Stimulated activated CD4-positive, alpha-beta T cell treated with anti-CD3 and anti-CD28 coated beads, Interleukin-4, amount 100 ng/mL, for 4 hours (primary cell): ENCODE measurements at places on chromosomes 4 and X.

DNA sequence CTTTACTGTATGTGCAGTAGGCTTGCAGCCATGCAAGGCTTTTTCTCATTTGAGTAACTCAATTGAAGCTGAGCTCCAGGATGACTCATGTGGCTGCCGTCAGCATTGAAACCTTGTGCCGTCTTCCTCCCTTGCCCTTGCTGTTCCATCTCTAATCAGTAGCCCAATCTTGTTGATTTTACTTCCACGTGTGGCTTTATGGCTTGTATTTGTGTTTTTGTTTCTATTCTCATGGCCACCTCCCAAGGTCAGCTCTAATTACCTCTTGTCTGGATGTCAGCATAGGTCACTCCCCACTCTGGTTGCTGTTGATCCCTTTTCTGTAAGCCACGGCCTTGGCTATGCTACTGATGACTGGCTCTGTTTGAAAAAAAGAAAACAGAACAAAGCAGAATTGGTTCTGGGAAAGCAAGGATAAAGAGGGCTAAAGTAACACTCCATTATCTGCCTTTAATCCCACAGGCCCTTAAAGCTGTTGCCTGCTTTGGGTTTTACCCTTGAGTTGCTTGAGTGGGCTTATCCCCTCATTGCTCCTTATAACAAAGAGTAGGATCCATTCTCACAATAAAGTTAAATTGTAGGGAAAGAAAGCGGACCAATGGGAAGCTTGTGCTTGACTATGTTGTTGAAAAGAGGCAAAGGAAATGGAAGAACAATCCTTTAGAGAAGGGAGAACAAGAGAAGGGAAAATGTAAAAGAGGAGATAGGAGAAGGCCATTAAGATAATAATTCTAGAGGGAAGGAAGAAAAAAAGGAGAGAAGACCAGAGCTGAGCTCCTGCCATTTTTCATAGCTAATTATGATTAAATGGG lies 173.9 kb upstream of the PGRMC2 start:
- DNase-seq, result no peak

GRCh38 chr4:108556588-108557200 lies 63.7 kb upstream of the RPL34 start:
- no peak for DNase-seq

DNA sequence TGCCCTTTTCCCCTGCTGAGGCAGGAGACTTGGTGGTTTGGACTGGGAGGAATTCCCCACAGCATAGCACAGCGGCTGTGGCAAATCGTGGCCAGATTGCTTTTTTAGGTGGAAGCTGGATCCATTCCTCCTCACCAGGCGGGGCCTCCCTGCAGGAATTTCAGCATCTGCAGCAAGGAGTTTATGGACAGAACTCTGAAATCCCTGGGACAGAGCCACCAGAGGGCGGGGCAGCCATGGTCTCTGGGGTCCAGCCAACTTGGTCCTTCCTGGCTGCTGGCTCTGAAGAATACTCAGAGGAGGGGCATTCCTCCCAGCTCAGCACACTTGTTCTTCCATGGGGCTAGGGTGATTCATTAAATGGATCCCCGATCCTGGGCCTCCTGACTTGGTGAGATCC lies 794.3 kb downstream of the SH3BGRL start:
- DNase-seq, result no peak

DNA sequence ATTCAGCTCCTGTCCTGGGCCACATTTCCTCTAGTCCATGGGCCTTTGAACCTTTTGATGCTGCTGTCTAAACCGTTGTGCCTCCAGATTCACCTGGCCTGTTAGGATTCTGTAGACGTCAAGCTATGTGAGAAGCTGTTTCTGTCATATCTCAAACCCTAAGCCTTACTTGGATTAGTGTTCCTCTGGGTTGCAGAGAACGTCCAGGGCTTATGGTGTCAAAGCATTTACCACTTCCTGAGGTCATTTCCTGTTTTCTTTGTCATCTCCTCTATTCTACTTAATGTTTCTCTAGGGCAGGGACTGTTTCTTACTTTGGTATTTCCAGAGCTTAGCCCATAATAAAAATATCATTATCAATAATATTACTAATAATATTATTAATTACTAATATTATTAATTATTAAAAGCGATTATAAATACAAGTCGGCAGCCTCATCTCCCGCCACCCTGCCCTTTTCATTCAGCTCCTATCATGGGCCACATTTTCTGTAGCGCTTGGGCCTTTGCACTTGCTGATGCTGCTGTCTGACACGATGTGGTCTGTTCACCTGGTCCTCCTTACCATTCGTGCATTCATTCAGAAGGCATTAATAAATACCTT lies 19.1 kb downstream of the PRIMPOL start:
- DNase-seq, result no peak

GRCh38 chrX:41695426-41695825 lies 6.7 kb downstream of the GPR34 start:
- DNase-seq, result no peak
